ENCODE measurements at places on chromosomes 2 and 18.

- DNase-seq: no peak
These were observed 270.0 kb downstream of the SLC4A3 start for GRCh38 chr2:219897456-219897855.

DNA sequence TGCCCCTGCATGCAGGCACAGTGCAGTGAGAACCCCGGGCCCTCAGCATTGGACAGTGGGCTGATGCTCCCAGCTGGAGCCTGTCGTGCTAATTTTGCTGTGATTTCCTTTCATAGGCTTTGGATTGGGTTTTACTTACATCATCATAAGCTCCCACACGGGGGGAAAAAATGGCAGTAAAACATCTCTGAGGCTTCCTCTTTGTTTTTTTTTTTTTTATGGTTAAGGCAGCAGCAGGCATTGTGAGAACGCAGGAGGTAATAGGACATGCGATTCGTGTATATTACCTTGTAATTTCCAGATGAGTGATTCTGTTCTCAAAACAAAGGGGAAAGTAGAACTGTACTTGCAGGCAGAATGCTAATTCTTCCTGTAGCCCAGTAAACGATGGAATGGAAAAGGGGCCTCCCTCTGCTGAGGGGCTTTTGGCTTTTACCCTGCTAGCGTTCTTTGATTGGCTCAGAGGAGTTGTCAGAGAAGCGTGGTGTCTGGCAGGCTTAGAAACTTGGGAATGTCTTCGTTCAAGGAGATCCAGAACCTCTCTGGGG, 89.7 kb downstream of the NPAS2 start:
- no peak for DNase-seq

DNA sequence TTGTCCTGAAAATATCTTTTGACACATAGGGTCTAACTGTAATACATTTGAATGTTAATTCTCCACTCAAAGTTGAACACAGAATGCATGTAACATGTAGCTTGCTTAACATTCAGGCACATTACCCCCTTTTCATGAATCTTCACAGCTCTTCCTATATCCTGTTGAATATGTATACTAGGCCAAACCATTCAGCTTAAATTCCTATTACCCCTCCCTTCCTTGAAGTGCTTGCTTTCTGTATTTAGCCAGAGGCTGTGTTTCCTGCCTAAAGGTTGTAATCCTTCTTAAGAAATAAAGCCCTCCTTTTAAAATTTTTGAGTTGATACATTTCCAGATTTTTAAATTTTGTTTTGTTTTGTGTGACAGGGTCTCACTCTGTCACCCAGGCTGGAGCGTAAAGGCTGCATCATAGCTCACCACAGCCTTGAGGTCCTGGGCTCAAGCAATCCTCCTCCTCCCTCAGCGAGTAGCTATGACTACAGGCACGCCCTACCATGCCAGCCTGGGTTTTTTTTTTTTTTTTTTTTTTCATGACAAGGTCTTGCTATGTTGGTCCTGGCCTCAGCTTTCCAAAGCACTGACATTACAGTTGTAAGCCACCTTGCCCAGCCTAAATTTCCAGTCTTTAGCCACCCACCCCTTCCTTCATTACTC, 357.6 kb downstream of the DSC3 start:
- DNase-seq: no peak

DNA sequence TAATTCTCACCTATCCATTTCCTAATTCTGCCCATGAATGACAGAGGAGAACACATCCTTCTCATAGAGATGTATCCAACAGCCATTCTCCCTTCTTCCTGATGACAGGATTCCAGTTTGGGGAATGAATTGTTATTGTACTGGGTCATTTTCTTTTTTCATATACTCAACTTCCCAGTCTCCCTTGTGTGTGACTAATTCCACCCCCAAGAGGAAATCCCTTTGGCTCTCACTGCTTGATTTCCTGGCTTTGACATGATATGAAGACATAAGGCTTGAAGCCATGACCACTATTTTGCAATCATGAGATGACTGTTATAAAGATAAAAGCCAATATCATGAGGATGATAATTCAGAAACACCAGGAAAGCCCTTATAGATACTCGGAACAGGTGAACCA, 384.7 kb upstream of the ACVR2A start:
- no peak for DNase-seq

DNA sequence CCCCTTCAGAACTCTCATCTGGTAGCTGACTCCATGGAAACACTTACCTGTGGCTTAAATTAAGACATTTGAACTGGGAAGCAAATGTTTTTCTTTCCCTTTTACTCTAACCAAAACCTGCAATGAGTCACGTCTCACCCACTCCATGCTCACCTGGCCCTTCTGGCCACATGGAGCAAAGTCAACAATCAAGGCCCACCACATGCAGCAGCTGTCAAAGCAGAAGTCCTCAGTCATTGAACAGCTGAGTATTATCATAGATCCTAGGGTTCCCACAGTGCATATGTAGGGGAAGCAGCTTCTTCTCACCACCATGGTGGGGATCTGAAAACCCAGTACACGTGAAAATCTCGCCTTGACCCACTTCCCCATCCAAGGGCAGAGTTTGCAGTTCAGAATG, 12.3 kb upstream of the MEP1B start:
- peak; percentile 81 for DNase-seq
